ENCODE measurements at places on chromosomes 2 and 18.

- DNase-seq = no peak
Measured at GRCh38 chr2:230871361-230872150, 6.8 kb downstream of the ITM2C start.

DNA sequence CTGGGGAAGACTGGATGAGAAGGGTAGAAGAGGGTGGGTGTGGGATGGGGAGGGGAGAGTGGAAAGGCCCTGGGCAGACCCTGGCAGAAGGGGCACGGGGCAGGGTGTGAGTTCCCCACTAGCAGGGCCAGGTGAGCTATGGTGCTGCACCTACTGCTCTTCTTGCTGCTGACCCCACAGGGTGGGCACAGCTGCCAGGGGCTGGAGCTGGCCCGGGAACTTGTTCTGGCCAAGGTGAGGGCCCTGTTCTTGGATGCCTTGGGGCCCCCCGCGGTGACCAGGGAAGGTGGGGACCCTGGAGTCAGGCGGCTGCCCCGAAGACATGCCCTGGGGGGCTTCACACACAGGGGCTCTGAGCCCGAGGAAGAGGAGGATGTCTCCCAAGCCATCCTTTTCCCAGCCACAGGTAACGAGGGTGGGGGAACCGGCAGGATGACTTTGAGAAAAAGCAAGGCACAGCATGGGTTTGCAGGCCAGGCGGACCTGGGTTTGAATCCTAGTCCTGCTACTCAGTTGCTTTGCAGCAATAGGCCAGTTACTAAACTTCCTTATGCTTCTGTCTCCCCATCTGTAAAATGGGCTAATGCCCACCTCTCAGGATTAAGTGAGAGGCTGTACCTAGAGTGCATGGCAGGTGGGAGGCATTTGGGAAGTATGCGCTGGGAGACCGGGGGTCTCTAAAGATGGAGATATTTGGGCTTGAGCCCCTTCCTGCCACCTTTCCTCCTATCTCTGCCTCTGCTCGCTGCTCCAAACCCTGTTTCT is at the start of gene INHA:
INHA (plus strand) TSS at position 74 of the 765 bp plus-strand sequence; CDS start at position 139, 65 bp downstream.
- no peak for DNase-seq

GRCh38 chr2:45009303-45009927 is at the start of gene SIX2:
Gene SIX2 (minus strand): TSS chr2:45009452. CDS start chr2:45009110, 342 bp downstream.
- DNase-seq = no peak

DNA sequence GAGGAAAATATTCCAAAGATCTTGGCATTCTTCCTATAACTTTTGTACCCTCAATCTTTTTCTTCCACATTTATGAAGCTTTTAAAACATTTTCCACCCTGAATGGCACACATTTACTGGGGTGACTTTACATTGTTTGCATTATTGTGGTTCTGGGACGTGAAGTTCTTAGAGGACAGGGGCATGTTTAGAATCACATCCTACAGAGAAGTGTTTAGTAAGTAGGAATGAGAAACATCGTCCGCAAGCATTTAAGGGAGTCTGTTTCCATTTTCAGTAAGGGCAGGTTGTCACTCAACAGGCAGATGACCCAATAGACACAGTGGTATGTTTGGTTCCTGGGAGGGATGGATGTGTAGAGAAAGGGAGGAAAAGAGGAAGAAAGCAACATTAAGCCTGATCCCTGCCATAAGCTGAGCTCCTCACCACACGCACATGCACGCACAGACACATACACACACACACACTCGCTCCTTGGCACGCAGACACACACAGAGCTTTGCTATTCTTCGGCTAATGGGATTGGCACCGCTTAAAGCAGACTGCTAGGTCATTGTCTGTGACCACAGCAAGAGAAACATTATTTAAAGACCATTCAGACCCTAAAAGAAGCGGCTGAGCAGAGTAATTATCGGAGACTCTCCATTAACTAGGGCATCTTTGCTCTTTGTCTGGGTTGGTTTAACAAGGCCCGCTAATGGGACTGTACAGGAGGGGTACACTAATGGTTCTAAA is 14.2 kb upstream of the PLEKHM3 start:
- no peak for DNase-seq

All from hematopoietic multipotent progenitor cell treated with erythropoietin and hydrocortisone succinate and interleukin-3 and kit ligand, for 15 days (in vitro differentiated cells).